ENCODE measurements at places on chromosomes 4 and X.

DNA sequence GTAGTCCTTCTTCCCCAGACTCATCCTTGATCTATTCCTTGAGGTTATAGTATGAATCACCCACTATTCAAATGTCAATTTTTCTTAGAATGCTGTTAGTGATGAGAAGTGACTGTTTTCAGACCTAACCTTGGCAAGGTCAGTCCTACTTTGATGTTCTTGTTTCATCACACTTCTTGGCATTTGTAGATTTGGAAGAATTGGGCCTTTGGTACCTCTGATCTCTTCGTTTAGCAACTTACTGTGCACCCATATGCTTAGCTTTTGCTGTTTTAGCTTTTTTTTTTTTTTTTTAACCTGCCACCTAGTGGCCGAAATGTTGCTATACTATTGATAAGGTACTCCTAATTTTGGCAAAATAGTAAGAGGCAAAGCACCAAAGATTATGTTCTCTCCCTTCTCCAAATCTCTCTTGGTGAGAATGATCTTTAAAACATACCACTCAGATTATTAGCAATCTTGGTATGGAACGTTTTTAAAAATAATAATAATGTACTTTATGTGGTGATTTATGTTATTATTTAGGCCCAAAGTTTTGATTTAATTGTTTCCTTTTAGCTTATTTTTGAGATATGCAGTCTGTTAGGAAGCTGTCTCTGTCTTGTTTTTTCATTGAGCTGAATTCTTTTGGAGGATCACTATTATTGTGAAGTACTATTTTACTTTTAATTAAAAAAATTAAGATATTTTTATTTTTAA, 16.6 kb downstream of the DCK start:
- peak; percentile 43 for DNase-seq

DNA sequence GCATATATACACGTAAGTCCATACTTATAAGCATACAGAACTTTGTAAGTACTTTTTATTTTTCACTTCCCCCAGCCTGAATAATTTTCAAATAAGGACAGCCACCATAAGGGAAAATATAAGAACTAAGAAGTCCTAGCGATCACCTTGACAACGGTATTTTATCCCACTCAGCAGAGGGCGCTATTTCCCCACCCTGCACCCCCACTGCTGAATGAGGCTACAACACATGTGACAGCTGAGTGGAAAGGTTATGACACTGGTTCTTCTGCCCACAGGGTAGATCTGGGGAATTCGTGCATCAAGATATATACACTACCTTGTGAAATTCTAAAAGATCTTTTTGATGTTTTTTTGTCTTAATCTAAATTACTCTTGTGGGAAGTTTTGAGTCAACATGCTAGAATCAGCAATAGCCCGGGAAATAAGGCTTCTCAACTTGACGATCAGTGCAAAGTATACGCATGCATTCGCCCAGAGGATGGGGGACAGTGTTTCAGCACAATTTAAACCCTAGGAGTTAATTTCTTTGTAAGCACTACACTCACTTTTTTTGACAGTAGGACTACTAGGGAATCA, 151.5 kb downstream of the CORIN start:
- peak; percentile 40 for DNase-seq

- no peak for DNase-seq
These were observed 163.4 kb downstream of the ACTRT1 start for GRCh38 chrX:127888767-127889166.

GRCh38 chr4:20899591-20899990, 199.3 kb downstream of the PACRGL start:
- DNase-seq: no peak

DNA sequence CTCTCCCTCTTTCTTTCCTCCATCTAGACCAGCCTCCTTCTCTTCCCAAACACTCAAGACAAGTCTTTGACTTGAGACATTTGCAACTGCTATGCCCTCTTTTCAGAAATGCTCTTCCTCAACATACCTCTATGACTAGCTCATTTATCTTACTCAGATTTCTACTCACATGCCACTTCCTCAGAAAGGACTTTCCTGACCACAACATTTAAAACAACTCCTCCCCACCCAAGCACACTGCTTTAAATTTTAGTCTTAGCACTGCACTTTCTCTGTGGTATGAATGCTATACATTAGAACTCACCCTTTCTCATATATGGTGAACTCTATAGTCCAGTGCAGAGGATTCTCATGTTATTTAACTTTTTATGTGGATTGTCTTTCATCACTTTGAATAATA, 28.4 kb upstream of the SULT1E1 start:
- DNase-seq: no peak

- DNase-seq: no peak
These were observed 209.8 kb upstream of the NOCT start for GRCh38 chr4:138805736-138806135.

GRCh38 chrX:133561251-133561650, 146.0 kb upstream of the GPC4 start:
- DNase-seq: no peak

DNA sequence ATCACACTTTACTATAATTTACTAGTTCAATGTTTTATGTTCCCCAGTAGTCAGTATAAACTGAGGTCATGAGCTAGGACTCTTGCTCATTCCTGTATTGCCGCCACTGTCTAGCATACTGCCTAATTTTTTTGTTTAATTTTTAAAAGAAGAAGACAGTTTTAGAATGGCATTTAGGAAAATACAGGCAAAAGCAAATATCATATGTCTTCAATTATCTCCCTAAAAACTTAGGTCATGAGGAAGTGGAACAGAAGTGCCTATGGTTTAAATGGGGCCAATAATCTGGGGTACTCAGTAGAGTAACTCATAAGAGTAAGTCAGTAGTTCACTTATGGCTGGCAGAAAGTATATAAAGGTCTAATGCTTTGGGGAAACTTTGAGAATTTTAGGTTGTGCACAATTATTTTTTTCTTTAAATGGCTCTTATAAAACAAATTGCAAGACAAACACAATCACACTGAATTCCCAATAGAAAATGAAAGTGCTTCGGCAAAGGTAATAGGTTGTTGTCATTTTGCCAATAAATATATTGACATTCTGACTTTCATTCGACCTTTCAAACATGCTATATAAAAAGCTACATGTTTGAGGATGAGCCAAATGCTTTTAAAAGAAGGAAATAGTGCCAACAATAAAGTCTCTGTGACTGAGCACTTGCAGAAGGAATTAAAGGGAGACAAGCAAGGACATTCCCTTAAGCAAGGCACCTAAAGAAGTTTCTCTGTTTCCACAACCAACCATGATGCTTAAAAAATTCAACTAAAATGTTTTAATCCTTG, 390.1 kb downstream of the PDGFC start:
- DNase-seq: no peak

DNA sequence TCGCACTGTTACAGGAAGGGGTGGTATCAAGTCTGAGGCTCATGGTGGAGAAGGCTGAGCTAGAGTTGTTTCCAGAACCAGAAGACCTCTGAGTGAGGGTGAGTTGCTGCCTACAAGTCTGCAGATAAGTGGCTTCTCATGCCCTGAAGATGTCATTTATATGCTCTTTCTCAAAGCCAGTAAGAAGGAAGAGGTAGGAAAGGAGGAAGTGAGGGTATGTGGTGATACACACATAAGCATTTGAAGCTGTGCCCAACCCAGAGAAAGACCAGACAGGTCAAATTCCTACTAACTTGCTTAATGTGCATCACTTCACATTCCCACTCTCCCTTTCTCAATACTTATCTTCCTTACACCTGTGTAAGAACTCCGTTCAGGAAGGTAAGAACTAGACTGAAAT, at the start of gene PPBP:
Gene PPBP (minus strand): TSS at position 130 of the 400 bp plus-strand sequence. CDS start 87 bp downstream, at position 43.
- no peak for DNase-seq

DNA sequence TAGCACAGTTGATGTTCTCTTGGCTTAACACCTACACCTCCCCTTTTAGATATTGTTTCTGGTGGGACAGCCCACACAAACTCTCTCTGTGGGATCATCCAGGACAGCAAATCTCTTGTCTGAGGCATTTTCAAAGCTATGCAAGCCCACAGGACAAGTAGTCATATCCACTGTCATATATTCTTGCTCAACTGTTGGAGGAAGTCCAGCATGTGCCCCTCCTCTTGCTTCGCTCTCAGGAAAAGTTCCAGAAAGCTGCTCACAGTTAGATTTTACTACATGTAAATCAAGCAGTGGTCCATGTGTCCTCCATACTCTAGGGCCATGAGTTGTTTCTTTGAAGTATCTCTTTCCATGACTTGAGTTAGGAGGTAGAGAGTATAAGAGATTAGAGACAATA, 260.7 kb downstream of the INPP4B start:
- DNase-seq: no peak

GRCh38 chr4:3315566-3315965, 22.7 kb downstream of the RGS12 start:
- no peak for DNase-seq

GRCh38 chr4:156948738-156949137, 22.9 kb downstream of the PDGFC start:
- no peak for DNase-seq

DNA sequence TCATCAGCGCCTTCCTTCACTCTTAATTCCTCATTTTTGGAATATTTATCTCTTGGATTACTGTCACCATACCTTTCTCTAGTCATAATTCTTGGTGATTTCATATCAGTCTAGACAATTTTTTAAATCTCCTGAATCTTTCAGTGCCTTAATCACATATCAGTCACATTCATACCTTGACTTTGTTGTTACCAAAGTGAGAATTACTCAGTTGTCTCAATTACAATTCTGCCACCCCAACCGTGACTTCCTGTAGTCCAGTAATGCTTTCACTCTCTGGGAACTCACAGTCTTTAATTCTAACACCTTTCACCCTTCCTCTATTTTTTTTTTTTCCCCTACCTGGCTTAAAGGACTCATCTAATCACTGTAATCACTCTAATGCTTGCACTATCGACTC, 1275.3 kb upstream of the TENM3 start:
- DNase-seq: no peak

- no peak for DNase-seq
These were observed 3.9 kb downstream of the MTHFD2L start for GRCh38 chr4:74161666-74162450.

DNA sequence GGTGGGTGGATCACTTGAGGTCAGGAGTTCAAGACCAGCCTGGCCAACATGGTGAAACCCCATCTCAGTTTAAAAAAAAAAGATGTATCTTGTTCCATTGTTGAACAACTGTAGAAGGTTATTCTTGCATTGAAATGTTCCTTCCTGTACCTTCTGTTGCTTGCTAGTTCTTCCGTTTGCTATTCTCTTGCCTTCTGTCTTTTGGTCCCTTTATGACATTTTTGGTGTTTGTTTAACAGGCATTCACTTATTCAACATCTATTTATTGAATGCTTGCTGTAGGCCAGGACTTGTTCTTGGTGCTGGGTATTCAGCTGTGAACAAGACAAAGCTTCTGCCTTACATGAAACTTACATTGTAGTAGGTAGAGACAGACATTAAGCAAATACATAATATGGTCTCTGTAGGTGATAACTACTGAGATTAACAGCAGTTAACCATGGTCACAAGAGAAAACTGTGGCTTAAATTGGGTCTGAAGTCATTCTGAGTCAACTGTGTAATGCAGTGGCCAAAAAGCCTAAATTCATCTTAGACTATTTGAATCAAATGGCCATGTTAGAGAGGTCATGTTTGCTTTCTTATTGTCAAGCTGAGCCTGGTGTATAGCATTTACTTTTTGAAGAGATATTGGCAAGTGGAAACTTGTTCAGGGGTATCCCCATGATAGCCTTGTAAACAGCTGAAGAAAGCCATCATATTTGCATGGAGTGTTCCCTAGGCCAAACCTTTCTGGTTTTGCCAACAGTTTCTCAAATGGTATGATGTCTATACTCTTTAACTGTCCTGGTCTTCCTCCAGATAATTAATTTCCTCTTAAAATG, 35.6 kb downstream of the GAB1 start:
- no peak for DNase-seq

DNA sequence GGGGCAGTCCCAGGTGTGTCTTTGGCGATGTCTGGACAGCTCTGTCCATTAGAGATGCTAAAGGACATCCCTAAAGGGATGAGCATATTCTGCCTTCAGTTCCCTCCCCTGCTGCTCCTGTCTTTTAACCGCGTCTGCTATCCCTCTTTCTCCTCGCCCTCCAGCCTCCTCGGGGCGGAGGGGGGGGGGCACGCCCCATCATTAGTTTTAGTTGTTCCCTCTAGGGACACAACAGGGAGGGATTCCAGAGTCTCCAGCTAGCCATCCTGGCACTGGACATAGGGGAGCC, 1.1 kb downstream of the MSL3 start:
- DNase-seq: no peak

Measured in GM13977 (cell line).